ENCODE measurements at places on chromosomes 3 and 15.

DNA sequence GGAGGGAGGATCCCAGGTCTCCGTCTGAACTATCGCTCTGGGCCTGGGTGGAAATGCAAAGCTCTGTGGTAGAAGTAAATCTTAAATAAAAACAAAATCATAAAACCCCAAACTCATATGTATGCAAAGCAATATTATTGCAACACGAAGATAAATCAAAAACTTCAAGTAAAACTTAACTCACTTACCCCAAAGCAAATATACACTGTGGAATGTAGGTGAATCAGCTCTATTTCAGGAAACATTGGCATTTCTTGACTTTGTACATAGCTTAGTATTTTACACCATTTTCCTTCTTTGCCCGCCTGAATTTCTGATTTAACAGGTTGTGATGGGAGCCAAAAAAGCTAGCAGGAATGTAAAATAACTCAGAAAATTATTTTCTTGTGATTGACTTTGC, 126.2 kb downstream of the TPRG1 start:
- DNase-seq = no peak

DNA sequence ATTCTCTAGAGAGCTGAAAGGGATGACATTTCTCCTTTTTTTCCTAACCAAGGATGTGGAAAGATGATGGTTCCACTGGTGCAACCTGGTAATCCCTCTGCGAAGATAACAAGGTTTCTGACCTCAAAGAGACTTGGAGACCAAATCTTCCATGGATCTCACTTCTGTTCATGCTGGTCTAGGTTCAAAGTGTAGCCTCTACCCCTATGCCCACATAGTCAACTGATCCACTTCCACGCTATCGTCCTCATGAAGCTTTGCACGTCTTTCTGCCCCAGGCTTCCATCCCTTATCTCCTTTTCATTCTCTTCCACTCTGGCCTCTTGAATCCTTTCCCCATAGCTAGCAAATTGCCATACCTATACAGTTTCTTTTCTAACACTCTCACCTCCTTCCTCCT, 8.8 kb upstream of the MED12L start:
- no peak for DNase-seq

DNA sequence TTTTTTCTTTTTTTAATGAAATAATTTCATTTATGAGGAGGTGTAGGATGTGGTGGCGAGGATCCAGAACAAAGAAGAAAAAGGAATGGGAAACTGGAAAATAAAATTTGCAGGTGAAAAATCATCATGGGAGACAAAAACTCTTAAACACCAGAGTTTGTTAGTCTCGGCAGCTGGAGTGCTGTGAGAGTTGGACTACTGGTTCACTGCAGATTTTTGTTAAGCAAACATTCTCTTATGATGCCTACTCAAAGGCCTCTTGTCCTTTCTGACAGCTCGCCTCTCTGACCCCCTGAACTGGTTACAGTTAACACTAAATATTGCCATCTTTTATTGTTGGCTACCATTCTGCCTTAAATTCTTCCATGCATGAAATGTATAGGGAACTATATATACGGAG, 152.4 kb upstream of the DPH6 start:
- no peak for DNase-seq

GRCh38 chr3:15310491-15311370, 21.7 kb downstream of the SH3BP5 start:
- DNase-seq = no peak
